ENCODE measurements at places on chromosomes 16 and 17.

- no peak for DNase-seq
Measured at GRCh38 chr17:21303441-21304065, 19.0 kb downstream of the MAP2K3 start.

GRCh38 chr16:560701-561412 lies 663 bp downstream of the PRR35 start:
- DNase-seq: no peak

DNA sequence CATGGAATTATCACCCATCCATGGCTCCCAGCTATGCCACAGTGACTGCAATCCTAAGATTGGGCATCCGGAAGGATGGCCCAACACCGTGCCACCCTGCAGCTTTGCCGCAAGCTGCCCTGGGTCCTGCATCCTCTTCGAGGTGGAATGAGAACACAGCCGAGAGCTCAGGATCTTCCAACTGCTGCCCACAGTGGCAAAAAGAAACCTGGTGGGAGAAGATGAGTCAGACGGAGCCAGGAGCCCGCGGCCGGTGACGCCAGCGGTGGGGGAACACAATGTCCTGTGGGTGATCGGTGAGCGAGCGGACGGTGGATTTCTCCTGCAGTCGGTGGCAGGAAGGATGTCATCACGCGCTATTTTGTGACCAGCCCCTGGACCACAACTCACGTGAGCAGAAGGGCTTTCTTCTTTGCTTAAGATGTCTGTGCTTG lies 20.1 kb downstream of the CD7 start:
- DNase-seq: no peak

GRCh38 chr16:84841787-84842300 lies 22.1 kb downstream of the CRISPLD2 start:
- DNase-seq: no peak

DNA sequence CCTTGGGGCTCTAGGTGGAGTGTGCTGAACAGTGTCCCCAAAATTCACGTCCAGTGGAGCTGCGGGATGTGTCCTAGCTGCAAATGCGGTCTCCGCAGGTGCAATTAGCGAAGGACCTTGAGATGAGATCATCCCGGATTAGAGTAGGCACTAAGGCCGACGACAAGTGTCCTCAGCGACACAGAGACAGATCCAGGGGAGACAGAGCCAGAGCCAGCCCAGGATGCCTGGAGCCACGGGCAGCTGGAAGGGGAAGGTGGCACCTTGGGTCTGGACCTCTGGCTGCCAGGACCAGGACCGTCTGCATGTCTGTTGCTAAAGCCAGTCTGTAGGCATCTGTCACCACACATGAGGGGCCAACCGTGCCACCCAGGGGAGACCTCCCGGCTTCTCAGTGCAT lies 24.5 kb downstream of the SLC7A5 start:
- DNase-seq: no peak

DNA sequence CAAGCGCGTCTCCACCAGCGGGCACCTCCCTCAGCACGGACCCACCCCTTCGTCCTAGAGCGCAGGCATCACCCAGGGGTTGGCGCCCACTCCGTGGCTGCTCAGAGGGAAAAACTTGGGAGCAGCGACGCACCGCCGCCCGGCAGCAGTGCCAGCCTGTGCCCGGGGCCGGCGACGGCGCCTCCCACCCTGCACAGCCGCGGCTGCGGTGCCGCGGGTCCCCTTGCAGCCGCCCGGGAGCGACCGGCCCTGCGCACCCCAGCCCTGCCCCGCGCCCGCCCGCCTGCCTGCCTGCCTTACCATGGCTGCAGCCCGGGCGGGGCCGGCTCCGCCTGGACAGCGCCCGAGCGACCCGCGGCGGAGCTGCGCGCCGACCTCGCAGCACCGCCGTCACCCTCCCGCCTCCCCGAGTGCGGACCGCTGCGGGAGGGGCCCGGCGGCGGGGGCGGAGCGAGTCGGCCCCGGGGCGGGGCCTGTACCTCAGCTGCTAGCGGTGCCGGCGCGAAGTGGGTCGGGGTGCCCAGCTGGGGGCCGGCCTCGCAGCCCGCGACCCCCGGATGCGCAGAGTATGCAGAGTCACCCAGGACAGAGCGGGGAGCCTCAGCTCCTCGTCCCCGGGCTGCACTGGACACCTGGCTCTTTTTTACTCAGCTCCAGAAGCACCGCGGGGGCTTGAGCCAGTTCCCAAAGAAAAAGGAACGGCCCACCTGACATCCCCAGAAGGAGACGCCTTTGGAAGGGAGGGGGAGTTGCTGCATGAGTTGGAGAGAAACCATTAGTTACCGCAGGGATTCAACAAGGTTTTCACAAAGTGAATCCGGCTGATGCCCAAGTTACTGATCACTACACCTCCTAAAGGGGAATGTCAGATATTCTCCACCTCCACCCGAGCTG lies 17.5 kb upstream of the MTMR4 start:
- no peak for DNase-seq

- DNase-seq: no peak
Measured at GRCh38 chr17:8976638-8977037, 11.1 kb upstream of the PIK3R5 start.

DNA sequence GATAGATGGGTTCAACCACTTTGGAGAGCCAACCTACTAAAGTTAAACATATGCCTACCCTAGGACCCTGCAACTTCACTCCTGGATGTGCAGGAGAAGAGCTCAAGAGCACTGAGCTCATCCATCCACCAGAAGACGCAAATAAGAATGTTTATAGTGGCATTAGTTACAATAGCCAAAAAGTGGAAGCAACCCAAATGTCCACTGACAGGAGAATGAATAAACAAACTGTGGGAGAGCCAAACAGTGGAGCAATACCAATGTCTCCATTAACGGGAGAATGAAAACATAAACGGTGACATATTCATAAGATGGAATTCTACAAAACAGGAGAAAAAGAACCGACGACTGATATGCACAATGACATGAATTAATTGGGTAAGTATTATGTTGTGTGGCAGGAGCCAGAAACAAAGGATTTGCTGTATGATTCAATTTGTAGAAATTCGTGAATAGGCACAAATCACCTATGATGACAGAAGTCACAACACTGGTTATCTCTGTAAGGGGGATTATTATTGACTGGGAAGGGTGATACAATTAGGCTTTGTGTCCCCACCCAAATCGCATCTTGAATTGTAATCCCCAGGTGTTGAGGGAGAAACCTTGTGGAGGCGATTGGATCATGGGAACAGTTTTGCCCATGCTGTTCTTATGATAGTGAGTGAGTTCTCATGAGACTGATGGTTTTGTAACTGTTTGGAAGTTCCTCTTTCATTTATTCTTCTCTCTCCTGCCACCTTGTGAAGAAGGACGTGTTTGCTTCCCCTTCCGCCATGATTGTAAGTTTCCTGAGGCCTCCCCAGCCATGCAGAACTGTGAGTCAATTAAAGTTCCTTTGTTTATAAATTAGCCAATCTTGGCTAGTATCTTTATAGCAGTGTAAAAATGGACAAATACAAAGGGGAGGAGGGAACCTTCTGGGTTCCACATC lies 57.9 kb upstream of the PLCG2 start:
- DNase-seq: no peak

GRCh38 chr16:89332243-89332901 lies 114.9 kb downstream of the ZNF778 start:
- no peak for DNase-seq

- no peak for DNase-seq
Measured at GRCh38 chr16:58272855-58273254, 22.0 kb downstream of the PRSS54 start.

DNA sequence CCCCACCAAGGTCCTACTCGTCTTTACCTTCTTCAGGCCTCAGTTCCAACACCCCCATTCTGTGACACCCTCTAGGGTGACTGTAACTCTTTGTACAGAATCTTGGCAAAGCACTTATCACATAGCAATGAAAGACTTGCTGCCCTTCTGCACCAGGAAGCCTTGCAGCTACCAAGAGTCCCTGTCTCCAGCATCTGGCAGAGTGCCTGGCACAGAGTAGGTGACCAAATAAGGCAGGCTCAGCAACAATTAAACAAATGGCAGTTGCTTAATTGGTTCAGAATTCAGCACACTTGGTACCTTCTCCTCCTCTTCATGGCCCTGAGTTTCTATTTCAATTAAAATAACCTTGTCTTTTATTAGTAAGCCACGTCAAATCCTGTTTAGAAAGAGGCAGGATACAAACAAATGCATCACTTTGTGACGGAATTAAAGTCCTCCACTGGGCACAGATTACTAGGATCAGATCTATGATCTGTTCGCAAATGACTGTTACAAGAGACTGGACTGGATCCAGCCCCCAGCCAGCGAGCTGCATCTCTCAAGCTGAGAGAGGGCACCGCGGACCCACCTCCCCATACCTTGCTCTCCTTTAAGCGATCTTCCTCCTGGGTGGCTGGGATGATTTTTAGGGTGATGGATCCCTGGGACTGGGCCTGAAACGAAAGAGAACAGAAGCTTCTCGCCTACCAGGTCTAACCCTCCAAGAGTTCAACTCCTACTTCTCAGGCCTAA lies 9.4 kb downstream of the MPP3 start:
- no peak for DNase-seq

DNA sequence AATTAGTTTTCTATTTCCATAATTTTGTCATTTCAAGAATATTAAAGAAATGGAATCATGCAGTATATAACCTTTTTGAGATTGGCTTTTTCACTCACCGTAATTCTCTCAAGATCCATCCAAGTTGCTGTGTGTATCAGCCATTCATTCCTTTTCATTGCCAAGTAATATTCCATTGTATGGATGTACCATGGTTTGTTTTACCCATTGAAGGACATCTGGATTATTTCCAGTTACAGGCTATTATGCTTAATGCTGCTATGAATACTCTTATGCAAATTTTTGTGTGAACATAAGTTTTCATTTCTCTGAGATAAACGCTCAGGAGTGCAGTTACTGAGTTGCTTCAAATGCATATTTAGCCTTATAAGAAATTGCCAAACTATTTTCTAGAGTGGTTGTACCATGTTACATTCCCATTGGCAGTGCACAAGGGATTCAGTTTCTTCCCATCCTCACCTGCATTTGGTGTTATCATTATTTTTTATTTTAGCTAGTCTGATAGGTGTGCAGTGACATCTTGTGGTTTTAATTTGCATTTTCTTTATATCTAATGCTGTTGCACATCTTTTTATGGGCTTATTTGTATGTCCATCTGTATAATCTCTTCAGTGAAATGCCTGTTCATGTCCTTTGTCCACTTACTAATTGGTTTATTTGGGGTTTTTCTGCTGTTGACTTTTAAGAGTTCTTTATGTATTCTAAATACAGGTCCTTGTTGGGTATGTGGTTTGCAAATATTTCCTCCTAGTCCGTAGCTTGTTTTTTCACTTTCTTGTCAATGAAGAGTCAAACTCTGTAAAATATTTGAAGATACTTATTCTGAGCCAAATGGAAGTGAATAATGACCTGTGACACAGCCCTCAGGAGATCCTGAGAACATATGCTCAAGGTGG lies 32.7 kb downstream of the BMERB1 start:
- DNase-seq: no peak

GRCh38 chr17:68310152-68310551 lies 18.9 kb downstream of the ARSG start:
- DNase-seq: no peak

DNA sequence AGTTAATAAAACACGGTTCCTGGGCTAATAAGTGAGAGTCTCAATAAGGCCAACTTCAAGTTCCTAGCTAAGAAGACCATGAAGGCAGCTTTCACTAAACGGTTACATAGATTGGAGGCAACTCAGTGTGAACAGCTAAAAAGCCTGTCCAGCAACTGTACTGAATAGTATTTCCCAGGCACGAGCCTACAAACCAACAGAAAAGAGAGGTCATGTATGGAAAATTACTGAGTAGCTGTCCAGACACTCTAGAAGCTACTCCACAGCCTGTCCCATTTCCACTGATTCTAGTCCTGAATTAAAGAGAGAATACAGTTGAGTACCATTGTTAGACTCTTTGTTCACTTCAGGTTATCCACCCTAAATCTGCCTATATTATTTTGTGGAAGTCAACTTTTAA lies 36.5 kb upstream of the C17orf78 start:
- DNase-seq: no peak

GRCh38 chr17:14768923-14769322 lies 468.0 kb downstream of the HS3ST3B1 start:
- DNase-seq: no peak

GRCh38 chr16:57901480-57902069 lies 69.4 kb downstream of the CNGB1 start:
- no peak for DNase-seq

DNA sequence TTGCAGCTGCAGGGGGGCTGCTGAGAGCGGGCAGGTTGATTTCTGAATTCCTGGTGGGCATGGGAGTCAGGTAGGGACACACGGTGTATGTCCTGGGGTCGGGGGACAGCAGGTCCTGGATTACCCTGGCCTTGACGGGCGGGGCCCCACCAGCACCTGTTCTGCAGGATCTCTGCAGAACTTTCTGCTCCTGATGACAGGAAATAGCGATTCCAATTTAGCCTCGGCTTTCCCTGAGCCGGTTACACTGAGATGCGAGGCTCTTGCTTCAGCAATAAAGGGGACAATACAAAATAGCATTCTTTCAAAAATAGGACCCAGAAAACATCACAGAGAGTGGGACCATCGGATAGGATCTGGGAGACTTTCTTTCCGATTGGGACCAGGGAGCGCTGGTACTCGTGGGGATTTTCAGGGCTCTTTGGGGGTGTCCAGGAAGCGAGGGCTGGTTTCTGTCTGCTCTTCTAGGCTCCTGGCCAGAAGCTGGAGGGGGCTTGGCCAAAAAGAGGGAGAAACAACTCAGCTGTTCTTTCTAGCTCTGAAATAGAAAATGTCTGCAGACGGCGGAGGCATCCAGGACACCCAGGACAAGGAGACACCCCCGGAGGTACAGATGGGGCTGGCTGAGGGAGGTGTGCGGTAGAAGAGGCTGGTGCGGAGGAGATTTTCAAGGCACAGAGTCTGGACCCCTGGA lies 642 bp downstream of the ZNF205 start:
- no peak for DNase-seq

DNA sequence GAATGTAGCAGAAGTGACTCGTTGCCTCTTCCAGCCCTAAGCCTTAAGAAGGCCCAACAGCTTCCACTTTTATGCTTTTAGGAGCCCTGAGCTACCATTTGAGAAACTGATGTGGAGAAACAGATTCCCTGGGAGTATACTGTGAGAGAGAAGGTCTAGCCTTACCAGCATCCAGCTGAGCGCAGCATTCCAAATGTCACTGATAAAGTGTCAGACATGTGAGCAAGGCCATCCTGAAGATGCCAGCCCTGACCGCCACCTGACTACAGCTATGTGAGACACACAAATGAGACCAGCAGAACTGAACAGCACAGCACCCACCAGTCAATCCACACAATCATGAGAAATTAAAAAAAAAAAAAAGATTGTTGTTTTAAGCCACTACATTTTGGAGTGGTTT lies 18.6 kb upstream of the MED13 start:
- no peak for DNase-seq

DNA sequence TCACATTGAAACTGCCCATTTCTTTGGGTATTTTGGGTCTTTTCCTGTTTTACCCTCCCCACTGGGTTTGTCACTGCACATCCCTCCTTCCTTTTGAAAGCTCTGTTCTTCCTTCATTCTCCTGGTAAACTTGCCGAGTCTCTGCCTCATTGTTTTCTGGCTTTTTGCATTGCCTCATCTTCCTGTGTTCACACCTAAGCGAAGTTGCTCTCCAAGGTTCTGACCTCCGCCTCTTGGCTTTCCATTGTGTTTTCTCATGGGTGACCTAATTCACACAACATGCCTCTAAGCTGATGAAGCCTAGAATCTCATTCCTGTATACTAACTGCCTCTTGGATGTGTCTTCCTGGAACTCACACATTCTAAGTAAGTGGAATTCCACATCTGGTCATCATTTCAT lies 1096.1 kb upstream of the EEF2KMT start:
- no peak for DNase-seq

- no peak for DNase-seq
Measured at GRCh38 chr16:71930013-71930563, 34.8 kb downstream of the IST1 start.

- no peak for DNase-seq
Measured at GRCh38 chr17:42141382-42141781, 13.4 kb downstream of the RAB5C start.

Measured in DMS 273 treated with DMSO at 0.1 percent for 48 hours (cell line).